ENCODE measurements at places on chromosomes 2 and 18.
A peak's percentile ranks its signal among the peaks of the same experiment; 100 is the strongest.

GRCh38 chr2:224819075-224819474 is 102.9 kb upstream of the CCDC195 start:
- DNase-seq, result no peak

GRCh38 chr2:231673348-231673770 is 35.0 kb upstream of the PTMA start:
- peak; percentile 63 for DNase-seq

DNA sequence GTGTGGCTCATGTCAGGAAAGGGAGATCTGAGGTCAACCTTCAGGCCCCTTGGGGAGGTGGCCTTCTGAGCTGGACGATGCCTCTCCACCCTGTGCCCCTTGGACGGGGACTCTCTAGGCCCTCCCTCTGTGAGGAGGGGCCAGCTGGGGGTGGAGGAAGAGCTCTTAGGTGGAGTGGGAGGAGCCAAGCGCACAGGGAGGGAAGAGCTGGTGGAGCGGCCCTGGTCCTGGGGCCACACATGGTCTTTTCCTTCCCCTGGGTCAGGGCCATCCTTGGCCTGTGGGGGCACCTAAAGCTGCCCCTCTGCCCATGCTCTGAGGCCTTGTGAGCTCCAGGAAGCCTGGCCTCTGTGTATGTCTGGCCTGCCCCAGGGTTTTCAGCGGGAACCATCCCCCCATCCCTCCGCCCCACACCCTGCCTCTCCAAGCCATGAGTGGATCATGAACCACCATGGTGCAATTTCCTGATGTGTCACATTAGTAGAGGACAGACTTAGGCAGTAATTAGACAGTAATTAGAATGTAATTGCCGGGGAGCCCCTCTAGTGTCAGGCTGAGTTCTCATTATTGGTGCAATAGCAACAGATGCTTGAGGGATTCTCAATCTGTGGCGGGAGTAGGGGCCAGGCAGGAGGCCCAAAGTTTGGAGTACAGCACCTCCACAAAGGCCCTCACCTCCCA is 63.0 kb downstream of the GLI2 start:
- no peak for DNase-seq

- no peak for DNase-seq
These were observed 50.3 kb downstream of the SATB2 start for GRCh38 chr2:199407421-199407820.

DNA sequence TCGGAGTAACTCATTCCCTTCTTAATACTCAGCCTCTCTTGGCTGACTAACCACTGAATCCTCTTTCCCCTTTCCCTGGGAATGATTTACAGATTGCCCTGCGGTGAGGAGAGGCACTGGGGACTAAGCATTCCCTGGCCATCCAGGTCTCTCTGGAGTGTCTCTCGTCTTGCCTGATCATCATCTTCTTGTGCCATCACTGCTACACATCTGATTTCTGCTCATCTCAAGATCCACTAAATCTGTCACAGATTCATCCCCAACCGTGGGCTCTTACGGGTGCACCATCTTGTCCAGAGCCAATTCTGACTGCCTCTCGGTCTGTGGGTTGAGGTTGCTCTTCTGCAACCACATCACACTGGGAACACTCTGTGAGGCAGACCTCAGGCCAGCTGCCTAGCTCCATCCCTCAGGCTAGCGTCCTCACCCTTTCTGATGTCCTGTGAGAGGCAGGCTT is 12.0 kb downstream of the SFTPB start:
- DNase-seq, result peak; percentile 31

- no peak for DNase-seq
These were observed 375.0 kb upstream of the ZEB2 start for GRCh38 chr2:144894612-144895599.

DNA sequence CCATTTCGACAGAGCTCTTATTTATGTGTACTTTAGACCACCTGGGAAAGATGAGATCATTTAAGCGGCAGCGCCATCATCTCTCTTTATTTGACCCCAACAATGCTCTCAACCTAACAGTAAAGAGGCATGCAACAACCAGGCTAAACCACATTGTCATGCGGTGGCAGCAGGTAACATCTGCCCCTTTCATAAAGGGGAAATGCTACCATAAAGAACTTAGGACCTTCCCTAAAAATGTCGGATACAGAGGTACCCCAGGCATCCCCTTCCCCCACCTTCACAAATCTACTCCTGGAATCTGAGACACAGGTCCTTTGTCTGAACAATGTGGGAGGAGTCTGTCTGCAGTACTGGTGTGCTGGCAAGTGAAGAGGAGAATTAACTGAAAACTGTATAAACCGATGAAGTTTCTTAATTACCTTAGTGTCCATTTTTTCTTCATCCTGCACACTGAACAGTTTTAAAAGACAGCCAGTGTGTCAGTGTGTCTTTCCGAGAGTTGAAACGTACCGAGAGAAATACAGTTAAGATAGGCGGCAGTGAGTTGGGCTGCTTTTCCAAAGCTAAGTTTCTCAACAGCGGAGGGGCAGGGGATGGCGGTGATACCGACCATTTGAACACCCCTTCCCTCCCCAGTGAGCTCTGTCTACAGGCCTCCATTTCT is 1.9 kb downstream of the MEX3C start:
- peak; percentile 67 for DNase-seq

- DNase-seq, result peak; percentile 42
These were observed 12.6 kb downstream of the NOP58 start for GRCh38 chr2:202278036-202278760.

GRCh38 chr18:56748698-56749268 is 97.6 kb downstream of the WDR7 start:
- DNase-seq, result peak; percentile 35

DNA sequence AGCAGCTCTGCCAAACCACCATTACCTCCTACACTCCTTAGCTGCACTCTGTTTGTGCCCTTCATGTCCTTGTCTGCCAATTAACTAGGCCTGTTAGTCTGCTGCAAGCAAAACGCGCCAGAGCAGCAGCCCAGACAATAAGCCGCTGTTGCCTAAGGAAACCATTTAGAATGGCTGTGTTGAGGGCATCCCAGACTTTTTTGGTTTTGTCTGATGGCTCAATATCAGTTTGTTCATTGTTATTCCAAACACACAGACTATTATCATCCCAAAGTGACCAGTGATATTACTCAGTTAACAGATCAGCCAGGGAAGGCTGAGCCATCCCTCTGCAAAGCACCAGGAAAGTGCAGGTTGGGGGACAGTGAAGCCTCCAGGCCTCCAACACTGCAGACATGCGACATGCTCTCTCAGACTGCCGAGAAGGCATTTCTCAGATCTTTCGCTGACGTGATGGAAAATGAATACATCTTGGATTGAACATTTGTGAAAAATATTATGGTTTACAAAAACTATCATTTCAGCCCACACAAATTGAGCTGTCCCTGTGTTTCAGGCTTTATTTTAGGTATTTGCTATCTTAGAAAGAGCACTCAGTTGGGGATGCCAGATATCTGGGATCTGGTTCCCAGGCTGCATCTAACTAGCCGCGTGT is 182.0 kb upstream of the HNRNPA3 start:
- DNase-seq, result no peak

DNA sequence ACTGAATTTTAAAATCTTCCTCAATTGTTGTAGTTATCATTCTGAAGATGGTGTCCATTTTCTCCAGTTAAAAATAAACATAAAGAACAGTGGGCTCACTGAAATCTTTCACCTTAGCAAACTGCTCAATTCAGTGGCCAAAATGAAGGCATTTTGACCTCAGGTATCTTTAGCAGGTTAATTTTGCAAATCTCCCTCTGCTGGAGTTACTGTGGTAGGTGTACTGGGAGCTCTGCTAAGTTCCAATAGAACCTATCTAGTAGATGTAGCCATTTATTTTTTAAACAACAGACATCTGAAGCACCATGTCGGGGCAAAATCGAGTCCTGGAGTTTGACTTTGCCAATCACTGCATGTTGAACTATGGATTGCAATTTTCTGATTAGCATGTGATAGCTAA is 177.1 kb downstream of the IRS1 start:
- no peak for DNase-seq

DNA sequence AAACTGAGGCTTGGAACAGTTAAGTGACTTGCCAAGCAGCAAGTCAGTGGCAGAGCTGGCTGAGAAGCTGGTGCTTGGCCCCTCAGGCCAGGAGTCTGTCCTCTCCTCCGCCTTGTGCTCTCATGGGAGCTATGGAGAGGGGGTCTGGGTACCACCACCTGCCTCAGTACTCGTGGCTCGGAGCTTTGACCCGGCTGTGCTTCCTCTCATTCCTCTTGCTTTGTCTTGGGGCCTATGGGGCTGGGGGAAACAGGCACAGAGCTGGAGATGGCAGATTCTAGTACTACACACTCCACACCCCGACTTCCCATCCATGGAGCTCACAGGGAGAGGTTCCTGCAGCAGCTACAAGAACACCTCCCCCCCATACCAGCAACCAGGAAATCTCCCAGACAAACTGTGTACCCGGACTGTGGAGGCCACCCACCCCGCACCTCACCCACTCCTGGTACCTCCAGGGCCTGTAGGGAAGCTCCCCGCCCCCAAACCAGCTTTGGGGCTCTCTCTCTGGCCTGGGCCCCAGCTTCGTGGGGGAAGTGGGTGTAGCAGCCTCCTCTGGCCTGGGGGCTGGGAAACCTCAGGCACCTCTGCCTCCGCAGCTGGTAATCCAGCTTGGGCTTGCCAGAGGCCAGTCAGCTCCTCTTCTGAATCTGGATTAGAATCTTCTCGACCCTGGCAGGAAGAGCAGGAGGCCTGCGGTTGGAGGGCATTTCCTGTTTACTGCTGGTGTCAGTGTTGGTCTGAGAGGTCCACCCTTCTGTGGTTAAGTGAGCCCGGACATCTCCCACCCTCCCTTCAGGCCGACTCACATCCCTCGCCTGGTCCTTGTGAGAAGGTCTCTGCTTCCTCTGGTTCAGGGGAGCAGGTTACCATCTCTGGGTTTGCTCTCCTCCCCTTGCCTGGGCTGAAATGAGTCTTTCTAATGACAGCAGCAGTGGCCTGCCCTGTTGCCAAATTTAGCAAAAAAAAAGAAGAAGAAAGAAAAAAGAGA is 22.3 kb upstream of the RHOB start:
- DNase-seq, result peak; percentile 14

DNA sequence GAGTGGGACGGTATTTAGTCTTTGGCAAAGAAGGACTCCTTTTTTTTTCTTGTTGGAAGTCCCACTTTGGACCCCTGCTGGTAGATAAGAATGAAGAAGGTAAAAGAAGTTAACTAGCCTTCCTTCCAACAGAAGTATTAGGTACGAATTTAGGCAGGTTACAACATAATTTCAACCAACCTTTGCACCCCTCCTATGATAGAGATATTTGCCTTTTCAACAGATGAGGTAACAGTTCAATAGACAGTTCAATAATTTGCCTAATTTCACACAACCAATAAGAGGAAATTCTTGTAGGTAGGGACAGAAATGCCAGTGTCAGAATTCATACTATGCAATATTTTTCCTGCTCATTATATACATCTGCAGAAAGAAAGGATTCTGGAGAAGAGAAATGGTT is 100.8 kb downstream of the CCDC141 start:
- no peak for DNase-seq

DNA sequence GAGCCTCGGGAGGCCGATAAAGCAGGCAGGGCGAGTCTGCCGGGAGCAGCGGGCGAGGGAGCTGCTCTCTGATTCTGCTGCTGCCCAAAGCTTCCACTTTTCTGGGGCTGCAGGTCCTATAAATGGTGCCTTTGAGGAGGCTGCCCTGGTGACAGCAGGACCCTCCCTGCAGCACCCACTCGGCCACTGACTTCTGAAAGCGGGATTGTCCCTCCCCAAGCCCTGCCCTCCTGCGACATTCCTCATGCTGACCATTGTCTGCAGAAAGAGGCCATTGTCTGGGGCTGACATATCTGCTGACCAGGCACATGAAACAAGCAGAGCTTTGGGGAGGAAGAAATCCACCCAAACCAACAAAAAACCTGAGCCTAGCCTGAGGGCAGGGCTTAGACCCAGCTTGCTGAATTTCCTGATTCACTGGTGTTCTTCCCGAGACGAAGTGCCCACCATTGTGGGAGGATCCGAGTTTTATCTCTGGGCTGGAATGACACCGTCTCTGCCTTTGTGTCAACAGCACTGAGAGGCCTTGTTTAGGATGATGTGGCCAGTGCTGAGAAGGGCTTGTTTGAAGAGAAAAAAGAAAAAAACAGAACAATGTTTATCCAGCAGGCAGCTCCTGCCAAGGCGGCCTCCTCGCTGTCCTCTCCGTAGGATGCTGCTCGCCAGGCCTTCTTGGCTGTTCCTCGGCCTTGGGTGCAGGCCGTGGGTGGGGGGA is 129.7 kb downstream of the MYCN start:
- DNase-seq, result no peak

- no peak for DNase-seq
These were observed 15.9 kb downstream of the SMAD7 start for GRCh38 chr18:48934723-48935432.

GRCh38 chr2:55899881-55900280 is 23.7 kb downstream of the EFEMP1 start:
- no peak for DNase-seq

- DNase-seq, result no peak
These were observed 11.4 kb downstream of the ASIC4 start for GRCh38 chr2:219525533-219526232.

GRCh38 chr2:16773080-16773713 is 107.6 kb upstream of the CYRIA start:
- DNase-seq, result peak; percentile 70

DNA sequence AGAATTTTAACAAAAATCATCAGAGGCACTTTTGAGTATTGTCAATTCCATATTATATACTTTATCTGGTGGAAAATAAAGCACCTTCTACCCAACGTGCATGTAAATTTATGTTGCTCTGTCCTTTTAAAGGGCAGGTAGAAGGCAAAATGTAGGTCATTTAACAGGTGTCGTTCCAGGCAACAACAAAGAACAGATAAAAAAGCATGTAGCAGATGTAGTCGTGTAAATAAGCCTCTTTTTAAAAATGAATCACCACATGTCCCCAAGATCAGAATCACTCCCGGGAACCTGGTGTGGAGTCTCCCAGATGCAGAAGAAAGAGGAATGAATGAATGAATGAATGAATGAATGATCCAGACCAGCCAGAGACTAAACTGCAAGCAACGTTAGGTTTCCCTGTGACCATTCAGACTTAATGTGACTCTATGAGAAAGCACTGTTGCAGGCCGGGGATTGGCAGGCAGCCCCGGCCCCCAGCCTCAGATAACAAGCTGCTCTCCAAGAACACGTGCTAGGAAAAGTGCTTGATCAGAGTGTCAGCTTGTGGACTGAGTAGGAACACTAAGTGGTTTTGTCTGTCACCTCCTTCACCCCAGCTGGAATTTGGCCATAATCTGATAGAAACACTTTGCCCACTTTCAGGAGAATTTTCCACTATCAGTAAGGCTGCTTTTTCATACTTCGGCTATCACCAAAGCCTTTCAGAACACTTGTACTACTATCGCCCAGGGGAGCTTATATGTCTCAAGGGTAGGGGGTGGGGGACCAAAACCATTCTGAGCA is 100.6 kb downstream of the CDK15 start:
- no peak for DNase-seq

GRCh38 chr2:138267161-138267901 is 234.2 kb upstream of the SPOPL start:
- peak; percentile 61 for DNase-seq

DNA sequence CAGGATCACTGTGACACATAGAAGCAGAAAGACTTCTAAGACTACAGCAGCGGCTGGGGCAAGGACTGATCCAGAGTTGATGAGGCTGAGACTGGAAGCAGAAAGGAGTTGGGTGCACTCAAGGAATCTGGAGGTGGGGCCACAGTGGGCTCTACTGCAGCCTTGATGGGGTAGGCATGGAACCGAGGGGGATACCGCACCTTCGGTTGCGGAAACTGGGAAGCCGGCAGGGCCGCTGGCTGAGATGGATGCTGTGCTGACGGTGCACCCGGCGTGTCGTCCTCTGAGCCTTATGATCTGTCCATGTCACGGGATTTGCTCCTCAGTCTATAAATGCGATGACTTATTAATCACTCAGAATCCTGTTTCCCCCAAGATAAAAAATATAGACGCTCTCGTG is 473.5 kb upstream of the MYT1L start:
- no peak for DNase-seq

- peak; percentile 46 for DNase-seq
These were observed 6.0 kb upstream of the INPP5D start for GRCh38 chr2:233053928-233054784.
